ENCODE measurements at places on chromosomes 13 and 19.

GRCh38 chr13:49082653-49083536, 107.2 kb downstream of the FNDC3A start:
- no peak for DNase-seq

GRCh38 chr19:3056417-3057088, 5.7 kb downstream of the TLE5 start:
- no peak for DNase-seq

DNA sequence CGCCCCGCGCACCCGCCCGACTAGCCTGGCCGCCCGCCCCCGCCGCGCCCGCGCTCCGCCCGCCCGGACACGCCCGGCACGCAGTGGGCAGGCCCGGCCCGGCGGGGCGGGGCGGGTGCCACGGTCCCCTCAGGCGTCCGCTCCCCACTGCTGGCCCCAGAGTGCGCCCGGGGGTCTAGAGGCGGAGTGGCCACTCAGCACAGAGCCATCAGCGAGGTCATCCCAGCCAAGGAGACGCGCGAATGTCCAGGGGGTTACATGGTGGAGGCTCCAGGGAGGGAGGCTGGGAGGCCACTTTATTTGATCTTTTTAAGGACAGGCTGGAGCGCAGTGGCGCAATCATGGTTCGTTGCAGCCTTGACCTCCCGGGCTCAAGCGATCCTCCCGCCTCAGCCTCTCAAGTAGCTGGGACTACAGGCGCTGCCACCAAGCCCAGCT, 236 bp upstream of the TINCR start:
- DNase-seq: no peak

GRCh38 chr19:14413693-14414181, 5.4 kb downstream of the DDX39A start:
- DNase-seq: peak; percentile 25

- DNase-seq: no peak
Measured at GRCh38 chr13:112929783-112930055, 39.3 kb upstream of the MCF2L start.

DNA sequence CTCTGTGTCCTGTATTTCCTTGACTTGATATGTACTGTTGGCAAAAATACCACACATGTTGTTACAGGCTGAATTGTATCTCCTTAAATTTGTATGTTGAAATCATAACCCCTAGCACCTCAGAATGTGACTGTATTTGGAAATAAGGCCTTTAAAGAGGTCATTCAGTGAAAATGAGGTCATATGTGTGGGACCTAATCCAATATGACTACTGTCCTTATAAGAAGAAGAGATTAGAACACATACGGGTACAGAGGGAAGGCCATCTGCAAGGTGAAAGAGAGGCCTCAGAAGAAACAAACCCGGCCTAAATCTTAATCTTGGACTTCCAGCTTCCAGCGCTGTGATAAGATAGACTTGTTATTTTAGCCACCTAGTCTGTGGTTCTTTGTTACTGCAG, 202.5 kb downstream of the NUFIP1 start:
- DNase-seq: no peak

- DNase-seq: no peak
Measured at GRCh38 chr13:31773538-31773937, 34.2 kb downstream of the RXFP2 start.

- DNase-seq: no peak
Measured at GRCh38 chr13:90696656-90697055, 650.8 kb upstream of the MIR17HG start.
